CD4-positive, alpha-beta T cell treated with Interleukin-6 at 100 ng/mL for 8 hours (primary cell): ENCODE measurements at places on chromosomes 7 and 10.

- peak; percentile 23 for DNase-seq
Measured at GRCh38 chr10:8416192-8416701, 361.8 kb downstream of the GATA3 start.

- DNase-seq, result no peak
Measured at GRCh38 chr10:96991313-96991841, 159.3 kb downstream of the LCOR start.

- no peak for DNase-seq
Measured at GRCh38 chr7:121002048-121002756, 13.7 kb downstream of the CPED1 start.

GRCh38 chr10:44388641-44389040 is 3.7 kb upstream of the CXCL12 start:
- no peak for DNase-seq

DNA sequence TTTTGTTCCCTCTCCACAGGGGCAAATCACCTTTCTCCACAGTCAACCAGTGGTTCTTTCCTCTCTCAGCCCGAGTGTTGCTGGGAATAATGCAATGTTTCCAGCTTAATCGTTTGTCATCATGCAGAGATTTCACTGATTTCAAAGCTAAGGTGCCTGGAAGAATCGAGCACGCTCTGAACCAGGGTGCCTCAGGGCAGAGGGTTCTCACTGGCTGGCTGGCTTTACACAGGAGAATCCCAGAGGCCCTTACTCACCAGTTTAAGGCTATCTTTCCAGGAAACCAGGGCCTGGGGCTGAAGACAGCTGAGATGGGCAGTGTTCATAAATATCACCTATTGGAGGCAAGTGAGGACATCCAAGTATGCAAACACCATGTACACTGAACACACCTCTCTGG is 21.8 kb downstream of the PLXNA4 start:
- no peak for DNase-seq

DNA sequence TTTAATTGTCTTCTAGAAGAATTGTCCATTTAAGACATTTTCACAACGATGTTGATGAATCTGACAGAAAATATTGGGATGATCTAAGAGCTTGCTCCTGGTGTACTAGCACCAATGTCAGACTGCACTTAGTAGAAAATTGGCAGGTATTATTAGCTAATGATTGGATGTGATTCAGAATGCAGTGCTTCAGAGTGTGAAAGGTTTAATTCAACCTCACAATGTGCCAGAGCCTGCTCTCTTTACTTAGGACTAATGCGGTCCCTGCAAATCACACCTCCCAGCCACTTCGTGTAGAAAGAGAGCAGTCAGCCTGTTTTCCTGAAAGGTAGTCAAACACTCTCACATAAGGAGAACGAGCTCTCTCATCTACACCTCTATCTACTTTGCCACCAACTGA is 197.5 kb downstream of the ZNF438 start:
- no peak for DNase-seq

GRCh38 chr7:52648872-52649271 is 386.6 kb upstream of the POM121L12 start:
- no peak for DNase-seq

DNA sequence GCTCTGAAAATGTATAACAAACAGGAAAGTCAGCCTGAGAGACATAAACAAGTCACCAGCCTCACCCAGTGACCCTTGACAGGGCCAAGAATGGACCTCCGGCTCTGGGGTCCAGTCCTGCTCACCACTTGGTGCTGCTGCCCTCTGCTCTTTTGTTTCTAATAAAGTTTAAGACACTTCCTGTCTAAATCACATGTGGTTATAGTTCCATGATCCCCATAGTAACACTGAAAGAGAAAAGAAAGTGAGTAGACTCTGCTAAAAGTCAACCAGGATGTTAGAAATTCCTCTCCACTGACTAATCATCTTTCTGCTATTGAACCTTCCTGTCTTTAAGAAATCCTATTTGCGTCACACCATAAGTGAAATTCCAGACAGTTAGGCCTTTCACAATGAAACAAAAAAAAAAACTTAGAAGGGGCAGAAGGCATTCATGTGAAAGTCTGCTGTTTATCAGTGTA is 179.2 kb upstream of the BET1 start:
- no peak for DNase-seq

GRCh38 chr7:131524703-131525102 is 31.7 kb downstream of the PODXL start:
- no peak for DNase-seq

DNA sequence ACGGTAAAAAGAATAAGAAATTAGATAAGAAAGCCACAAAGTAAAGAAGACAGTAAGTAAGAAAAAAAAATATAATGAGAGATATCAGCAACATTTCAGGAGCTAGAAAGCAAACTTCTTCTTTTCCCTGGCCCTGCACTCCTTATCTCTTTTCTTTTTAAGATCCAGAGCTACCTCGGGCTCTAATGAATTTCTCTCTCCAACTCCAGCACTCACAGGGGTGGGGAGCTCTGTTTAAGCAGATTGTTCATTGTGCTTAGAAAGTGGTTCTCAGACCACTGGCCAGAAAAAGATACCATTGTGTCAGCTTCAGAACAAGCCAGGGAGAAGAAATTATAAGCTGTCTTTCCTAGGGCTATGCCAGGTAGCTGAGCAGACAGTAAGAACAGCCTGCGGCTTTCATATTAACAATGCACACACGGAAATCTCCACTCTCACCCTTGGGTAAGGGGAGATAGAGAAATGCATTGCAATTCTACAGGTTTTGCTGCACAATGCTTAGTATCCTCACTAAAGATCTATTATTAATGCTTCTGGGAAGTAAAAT is 19.3 kb downstream of the OR2F1 start:
- DNase-seq, result no peak

DNA sequence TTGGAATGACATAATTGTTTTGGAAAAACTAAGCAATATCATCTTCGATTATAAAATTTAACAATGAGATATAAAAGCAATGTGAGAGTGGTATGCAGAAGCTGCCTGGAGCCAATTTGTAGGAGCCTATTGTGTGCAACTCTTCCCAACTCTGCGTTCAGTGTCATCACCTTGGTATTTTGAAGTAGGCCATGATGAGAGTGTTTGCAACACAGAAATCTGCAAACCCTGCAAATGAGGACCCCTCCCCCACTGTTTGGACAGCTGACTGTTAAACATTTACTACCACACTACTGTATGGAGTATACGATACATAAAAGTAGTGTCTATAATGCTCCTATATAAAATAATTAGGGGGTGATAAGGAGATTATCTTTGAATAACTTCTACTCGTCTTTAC is 531.3 kb downstream of the ATRNL1 start:
- no peak for DNase-seq

DNA sequence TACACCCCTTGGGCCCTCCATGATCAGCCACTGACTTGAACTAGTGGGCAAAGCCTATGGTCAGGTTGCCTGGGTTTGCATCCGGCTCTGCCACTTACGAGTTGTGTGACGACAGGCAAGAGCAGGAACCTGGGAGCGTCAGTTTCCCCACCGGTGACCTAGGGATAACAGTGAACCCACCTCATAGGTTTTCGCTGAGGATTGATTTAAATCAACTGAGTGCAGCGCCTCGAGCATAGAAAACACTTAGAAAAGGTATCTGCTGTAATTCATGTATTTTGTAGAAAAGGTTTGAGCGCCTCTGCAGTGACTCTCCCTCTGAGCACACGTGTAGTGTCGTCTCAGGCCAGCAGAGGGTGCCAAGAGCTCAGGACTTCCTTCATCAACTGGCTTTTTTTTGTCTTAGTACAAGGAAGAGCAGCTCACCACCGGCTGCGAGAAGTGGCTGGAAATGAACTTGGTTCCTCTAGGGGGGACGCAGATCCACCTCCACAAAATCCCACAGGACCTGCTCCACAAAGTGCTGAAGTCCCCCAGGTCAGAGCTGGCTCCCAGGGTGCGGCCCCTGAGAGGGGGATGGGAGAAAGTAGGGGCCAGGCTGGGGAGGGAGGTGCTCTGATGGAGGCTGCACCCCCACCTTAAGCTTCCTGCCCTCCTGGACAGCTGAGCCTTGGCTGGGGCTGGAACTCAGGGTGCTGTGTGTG is 27.7 kb downstream of the BTBD16 start:
- DNase-seq, result peak; percentile 43

GRCh38 chr10:70137927-70138883 is 5.6 kb upstream of the AIFM2 start:
- DNase-seq, result no peak

DNA sequence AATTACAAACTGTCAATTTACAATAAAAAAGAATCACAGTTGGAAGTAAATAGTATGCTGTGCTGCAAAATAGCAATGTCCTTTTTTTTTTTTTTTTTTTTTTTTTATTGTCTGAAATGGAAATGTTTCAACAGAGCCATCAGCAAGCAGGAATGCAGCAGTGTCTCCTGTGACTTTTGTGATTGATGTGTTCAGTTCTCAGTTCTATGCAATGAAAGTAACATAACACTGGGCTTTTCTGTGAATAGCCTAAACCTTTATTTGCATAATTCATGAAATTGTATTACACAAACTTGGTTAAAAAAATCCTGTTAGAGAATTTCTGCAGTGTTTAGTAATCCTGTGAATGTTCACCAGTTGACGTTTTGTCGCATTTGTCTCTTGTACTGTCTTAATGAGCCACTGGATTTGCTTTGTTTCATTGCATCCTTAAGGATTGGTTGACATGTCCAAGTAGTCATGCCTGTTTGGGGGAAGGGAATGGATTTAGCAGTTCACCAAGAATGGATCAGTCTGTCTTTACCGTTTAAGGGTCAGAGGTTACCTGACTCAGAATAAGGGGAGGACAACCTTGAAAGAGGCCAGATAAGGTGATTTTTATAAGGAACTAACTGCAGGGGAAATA is 192.7 kb downstream of the MLLT10 start:
- no peak for DNase-seq

DNA sequence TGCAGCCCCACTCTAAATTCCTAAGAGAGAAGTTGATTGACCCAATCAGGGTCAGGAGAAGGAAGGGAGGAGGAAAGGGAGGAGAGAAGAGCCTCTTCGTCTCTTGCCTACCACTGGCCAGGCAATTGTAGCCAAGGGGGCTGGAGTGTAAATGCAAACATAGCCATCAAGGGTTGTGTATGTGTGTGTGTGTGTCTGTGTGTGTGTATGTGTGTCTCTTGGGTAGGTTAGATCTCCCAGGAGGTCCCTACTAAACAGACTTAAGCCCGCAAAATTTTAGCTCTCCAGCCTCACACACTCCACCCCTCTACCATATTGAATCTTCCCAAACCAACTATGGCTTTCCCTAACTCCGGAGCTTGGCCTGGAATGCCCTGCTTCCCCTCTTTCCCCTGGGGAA is 3.8 kb downstream of the LEP start:
- no peak for DNase-seq

- DNase-seq, result no peak
Measured at GRCh38 chr10:32501906-32502305, 56.0 kb downstream of the CCDC7 start.

GRCh38 chr10:131748831-131749766 is 151.7 kb upstream of the PPP2R2D start:
- DNase-seq, result no peak

GRCh38 chr7:127770885-127771284 is 118.9 kb downstream of the SND1 start:
- DNase-seq, result no peak

- no peak for DNase-seq
Measured at GRCh38 chr7:107014387-107015023, 30.0 kb upstream of the PRKAR2B start.

DNA sequence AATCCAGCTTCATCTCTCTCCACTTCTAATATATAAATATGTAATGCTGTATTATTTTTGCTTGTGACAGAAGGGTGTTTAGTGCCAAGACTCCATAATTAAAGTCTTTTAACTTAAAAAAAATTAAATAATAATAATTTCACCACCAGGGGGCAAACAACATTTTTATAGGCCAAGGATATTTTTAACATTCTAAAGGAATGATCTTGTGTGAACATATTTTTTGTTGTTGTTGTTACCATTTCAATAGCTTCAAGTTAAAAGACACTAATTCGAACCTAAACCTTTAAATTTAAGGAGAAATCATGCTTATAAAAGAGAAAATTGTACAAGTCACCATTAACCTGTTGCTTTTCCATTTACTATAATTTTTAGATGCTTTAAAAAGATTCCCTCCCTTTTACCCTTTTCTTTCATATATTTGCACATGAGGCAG is 7.5 kb upstream of the DNAJC1 start:
- DNase-seq, result peak; percentile 9

- no peak for DNase-seq
Measured at GRCh38 chr10:43114743-43115611, 23.3 kb upstream of the CSGALNACT2 start.

- DNase-seq, result no peak
Measured at GRCh38 chr10:23981520-23982309, 227.2 kb upstream of the KIAA1217 start.

DNA sequence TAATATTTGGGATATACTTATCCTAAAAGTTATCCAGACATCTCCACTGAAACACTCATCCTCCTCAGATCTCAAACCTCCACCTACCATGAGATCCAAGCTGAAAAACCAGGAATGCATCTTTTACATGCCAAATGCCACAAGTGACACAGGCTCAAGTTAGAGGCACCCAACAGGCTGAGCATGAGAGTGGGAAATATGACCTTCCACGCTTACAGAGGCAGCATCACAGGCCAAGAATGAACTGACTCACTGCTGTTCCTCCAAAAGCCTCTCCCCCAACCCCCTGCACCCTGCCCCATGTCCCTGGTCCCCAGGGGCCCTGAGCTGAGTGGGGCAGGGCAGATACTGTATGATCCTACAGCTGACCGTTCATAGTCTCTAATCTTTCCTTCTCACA is 4.8 kb upstream of the MTPAP start:
- no peak for DNase-seq

DNA sequence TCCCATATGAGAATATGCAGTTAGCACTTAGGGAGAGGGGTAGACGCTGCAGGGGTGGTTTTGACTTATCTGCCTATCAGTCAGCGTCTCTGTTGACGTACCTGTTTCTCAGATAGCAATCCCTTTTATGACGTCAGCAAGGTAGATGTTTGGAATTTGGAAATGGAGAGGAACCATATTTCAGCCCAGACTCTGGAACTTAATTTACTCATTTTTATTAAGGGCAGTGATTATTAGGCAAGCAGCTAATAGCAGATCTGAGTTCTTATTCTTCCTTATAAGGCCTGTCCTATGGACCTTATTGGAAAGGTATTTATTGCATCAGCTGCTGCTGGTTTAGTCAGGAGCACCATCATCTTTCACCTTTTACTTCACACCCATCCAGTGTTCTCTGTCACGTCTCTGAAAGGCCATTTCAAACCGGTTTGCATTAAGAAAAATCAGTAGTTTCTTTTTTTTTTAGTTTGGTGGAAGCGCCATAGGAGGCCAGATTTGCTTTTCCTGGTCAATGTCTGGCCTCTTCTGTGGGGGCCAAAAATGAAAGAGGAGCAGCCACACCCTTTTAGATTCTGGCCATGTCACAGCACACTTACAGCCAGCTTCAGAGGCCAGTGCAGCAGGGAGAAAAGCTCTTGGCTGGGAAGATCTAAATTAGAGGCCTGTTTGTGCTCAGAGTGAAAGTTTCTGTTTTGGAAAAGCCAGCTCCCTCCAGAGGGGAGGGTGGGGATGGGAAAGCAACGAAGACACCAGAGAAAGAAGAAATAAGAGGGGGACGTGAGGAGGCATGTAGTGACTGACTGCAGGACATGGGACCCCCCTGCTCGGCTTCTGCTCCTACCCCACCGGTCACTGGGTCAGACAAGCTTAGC is 146.3 kb downstream of the TCF7L2 start:
- DNase-seq, result no peak
